ENCODE measurements at places on chromosomes 7 and 10. TPM values are rescaled to one million over a fixed set of nuclear protein-coding genes. Genes with fewer than 3 reads are reported as not detected.

GRCh38 chr10:3438606-3439005 lies 266.0 kb upstream of the PITRM1 start:
- no peak for DNase-seq

DNA sequence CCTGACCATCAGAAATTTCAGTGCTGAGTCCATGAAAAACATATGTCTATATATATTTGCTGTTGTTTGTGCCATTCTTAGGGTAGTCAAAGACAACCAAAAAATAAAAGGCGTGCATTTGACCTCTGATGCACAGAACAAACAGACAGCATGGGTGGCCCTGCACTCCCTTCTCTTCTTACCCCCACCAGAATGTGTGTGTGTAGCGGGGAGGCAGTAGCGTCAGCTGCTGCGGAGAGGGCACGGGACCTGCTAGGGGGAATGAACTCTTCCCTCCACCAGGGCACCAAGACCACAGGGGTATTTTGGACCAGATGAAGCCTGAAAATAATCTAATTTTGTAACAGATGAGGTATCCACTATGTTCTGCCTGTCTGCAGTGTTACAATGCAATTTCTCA lies 277.7 kb upstream of the ZNF32 start:
- no peak for DNase-seq

DNA sequence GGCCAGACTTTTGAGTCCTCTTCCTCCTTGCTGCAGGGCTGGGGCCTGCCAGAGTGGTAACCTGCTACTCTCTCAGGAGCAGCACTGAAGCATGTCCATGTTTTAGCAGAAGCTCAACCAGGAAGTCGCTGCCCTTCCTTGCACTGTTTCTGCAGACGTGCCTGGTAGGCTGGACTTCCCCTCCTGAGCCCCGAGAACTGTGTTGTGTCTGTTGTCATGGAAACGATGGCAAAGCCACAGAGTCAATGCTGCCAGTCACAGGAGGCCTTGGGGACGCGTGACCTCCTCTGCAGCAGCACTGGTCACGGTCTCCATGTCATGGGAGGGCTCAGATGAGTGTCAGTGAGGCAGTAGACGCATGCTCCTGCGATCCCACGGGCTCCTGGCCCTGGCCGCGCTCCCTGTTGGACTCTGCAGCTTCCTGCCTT lies 145.5 kb downstream of the FANK1 start:
- peak; percentile 36 for DNase-seq

DNA sequence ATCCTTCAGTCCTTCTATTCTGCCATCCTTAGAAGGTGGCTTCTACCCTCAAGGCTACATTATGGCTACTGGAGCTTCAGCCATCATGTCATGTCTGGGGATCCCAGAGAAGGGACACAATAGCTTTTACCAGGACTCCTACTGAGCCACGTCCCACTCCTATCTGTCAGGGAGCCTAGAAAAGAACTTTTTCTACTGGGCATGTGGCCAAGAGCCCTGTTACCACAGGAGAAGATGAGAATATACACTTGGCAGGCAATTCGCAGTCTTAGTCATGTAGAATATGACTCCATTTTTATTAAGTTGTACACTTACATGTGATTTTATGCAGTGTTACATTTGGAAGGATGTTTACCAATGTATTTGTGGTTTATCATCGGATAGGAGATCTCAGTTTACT lies 64.6 kb upstream of the KCNMA1 start:
- peak; percentile 68 for DNase-seq

GRCh38 chr10:7027913-7028808 lies 382.7 kb downstream of the SFMBT2 start:
- DNase-seq: peak; percentile 50

- peak; percentile 20 for DNase-seq
These were observed 115.3 kb upstream of the WDR11 start for GRCh38 chr10:120735773-120736371.

- DNase-seq: no peak
These were observed 2.0 kb downstream of the VOPP1 start for GRCh38 chr7:55570218-55570873.

- no peak for DNase-seq
These were observed 135.9 kb downstream of the JCAD start for GRCh38 chr10:29923416-29923965.

DNA sequence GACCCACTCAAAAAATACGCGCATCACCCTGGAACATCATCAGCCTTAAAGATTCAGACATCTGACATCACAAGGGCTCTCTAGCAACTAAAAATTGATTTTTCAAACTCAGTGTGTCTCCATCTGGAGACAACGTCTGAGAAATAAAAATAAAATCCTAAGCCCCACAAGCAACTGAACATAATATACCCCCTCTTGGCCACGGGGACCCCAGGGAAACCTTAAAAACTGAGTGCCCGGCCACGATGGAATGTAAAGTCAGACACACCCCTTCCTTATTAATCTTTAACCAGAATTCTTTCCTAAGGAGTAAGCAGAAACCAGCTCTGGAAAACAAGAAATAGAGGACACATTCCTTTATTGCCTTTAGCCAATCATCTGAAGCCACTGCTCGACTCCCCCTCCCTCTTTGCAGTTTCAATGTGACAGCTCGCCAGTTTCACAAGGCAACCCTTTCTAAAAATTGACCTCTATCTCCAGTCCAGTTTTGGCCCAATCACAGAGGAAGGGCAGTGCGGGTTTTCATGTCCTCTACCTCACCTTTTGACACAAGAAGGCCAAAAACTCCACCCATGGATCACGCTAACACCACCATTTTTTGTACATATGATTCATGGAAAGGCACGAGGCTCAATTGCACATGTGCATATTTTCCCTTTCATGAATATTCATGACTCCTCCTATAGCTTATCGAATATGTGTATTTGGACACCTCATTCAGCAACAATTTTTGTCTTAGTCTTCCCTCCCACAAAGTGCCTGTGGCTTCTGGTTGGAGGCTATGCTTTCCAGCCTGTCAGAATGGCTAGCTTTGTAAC lies 24.2 kb downstream of the IFIT3 start:
- peak; percentile 96 for DNase-seq

DNA sequence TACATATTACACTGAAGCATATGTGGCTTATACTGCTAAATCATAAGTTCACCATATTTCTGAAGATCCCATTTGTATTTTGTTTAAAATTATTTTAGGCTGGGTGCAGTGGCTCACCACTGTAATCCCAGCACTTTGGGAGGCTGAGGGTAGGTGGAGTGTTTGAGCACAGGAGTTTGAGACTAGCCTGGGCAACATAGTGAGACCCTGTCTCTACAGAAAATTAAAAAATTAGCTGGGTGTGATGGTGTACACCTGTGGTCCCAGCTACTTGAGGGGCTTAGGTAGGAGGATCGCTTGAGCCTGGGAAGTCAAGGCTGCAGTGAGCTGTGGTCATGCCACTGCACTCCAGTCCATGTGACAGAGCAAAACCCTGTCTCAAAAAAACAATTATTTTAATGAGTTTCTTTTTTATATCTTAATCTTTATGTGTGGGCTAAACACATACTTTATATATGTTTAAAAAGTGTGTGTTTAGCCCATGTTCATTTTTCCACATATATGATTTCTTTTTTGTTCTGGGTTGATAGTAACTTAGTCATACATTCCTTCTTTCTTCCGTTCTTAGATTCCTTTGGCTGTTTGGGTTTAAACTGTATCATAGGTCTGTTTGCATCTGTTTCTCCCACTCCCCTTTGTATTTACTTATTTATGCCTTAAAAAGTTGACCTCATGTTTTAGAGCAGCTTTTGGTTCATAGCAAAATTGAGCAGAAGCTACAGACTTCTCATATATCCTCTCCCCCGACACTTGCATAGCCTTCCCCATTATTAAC lies 33.5 kb downstream of the RSBN1L start:
- DNase-seq: peak; percentile 13

- no peak for DNase-seq
These were observed 31.1 kb downstream of the KAZALD1 start for GRCh38 chr10:101092881-101093354.

DNA sequence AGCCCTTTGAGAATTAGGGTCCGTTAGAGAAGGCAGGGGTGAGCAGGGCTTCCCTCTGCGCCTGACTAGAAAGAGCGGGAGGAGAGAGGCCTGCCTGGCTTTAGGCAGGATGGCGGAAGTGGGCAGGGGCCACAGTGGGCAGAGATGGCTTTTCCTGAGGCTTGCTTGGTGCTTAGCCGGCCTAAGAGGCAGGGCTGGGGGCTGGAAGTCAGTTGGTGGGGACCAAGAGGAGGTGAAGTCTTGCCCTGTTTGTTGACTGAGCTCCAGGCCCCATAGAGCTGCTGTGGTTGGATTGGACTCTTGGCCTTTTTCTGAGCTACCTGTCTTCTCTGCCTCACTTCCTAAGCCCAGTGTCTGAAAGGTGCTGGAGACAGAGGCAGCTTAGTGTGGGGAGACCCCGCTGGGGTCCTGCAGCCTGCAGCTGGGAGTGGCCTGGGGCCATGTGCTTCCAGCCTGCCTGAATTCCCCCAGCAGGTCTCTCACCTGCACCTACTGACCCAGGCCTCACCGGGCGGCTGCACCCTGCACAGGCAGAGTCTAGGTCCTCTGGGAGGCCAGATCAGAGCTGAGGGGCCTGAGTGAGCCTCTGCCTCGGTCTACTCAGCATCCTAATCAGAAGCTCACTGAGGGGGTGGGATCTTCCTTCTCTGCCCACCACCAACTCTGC lies 4.8 kb downstream of the FAM241B start:
- no peak for DNase-seq

DNA sequence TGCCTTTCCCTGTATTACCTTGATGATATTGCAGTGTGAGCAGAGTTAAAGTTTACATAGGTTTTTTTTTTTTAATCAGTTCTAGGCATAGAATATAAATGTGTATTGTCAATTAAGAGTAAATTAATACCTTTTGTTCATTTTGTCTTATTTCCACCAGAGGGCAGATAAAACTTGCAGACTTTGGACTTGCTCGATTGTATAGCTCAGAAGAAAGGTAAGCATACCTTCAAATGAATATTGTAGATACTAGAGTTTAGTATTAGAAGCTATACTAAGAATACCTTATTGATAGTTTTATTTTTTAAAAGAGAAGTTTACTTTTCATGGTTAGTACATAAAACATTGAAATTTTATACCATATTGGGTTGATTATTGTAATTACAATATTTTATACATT lies 86.8 kb downstream of the MPLKIP start:
- DNase-seq: no peak

GRCh38 chr10:92590623-92591549 lies 2.0 kb upstream of the KIF11 start:
- peak; percentile 84 for DNase-seq

GRCh38 chr7:127881564-127881963 lies 149.7 kb downstream of the LRRC4 start:
- no peak for DNase-seq

DNA sequence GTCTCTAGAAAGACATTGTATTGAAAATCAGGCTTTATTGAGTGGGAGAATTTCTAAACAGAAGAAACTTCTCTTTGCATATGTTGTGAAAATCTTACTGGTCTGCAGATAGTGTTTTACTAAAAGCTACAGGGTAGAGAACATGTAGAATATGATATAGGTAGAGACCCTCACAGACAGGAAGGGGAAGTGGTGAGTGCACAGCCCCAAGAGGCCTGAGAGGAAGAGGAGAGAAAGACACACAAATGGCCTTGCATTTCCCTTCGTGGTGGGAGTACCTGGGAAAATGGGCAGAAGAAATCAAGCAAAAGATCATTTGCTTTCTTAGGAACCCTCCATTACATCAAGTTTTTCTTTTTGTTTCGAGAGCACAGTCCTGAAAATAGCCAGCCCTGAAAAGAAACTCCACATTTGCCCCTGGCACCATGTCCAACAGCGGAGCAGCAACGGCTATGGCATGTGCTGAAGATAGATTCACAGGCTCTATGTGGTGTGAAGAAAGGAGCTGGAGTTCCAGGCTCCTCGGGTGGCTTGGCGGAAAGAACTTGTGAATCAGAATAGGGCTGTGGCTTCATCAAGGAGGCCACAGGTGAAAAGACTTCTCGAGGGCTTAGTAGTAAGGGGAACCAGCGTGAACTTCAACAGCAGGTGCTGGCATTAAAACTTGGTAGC lies 143.5 kb downstream of the CALCR start:
- DNase-seq: no peak

CFTR gene
- 0.43 TPM for total RNA-seq

ZCCHC24 gene
- 36.7 TPM for total RNA-seq

OR6B1 gene
- under 0.01 TPM for total RNA-seq

C10orf143 gene
- total RNA-seq: under 0.01 TPM

ZNF365 gene
- 6.1 TPM for total RNA-seq

CLRN3 gene
- not detected for total RNA-seq

ZNF425 gene
- 2.9 TPM for total RNA-seq

FRMD4A gene
- 56.7 TPM for total RNA-seq

LIPN gene
- total RNA-seq: not detected

HIP1 gene
- total RNA-seq: 30.9 TPM
